Activated CD8-positive, alpha-beta memory T cell treated with anti-CD3 and anti-CD28 coated beads for 4 hours (primary cell): ENCODE measurements at places on chromosomes 1 and 21.

DNA sequence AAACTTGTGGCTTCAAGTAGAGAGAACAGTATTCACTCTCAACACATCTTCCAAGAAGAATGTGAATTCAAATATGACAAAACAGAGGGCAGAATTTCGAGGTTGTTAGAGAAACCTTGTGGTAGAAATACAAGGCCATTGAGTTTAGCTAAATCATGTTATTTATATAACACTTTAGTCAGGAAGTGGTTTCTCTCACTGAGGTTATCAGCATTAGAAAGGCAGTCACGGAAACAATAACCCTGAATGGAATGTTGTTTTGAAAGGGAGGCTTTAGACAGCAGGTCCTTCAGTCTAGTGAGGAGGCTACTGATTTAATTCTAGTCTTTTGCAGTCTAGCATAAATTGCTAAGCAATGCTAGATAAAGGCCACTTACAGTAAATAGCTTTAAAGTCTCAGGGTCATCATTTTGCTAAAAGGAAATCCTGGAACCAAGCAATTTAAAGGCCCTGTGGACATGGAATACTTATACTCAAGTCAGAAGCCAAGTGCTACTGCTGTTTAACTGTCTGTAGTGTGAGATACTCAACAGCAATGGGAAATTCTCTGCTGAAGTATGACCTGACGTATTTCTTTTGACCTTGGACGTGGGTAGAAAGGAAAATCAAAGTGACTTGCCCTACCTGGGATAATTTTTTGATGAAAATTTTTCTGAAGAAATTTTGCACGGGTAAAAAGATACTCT is 89.0 kb upstream of the CHODL start:
- no peak for DNase-seq

- no peak for DNase-seq
Observed at GRCh38 chr1:241408170-241408569, 51.2 kb upstream of the RGS7 start.

GRCh38 chr1:31651766-31652165 is 7.1 kb upstream of the PEF1 start:
- DNase-seq, result no peak

DNA sequence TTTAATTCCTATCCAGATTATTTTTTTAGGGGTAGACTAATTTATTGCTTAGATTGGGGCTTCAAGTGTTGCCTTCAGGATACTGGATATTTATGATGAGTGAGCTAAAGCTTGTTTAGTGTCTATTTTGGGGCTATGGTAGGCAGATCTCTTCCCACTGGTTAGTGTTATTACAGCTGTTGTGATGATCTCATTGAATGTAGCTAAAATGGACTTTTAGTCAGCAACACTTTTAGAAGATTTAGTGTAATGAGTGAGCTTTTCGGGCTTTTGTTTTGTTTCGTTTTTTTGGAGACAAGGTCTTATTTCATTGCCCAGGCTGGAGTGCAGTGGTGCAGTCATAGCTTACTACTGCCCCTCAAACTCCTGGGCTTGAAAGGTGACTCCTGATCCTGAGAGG is 14.2 kb downstream of the THRAP3 start:
- no peak for DNase-seq

GRCh38 chr1:211687462-211688215 is 12.2 kb upstream of the NEK2 start:
- DNase-seq, result no peak

GRCh38 chr1:159000070-159000409 is 9.7 kb upstream of the IFI16 start:
- no peak for DNase-seq

DNA sequence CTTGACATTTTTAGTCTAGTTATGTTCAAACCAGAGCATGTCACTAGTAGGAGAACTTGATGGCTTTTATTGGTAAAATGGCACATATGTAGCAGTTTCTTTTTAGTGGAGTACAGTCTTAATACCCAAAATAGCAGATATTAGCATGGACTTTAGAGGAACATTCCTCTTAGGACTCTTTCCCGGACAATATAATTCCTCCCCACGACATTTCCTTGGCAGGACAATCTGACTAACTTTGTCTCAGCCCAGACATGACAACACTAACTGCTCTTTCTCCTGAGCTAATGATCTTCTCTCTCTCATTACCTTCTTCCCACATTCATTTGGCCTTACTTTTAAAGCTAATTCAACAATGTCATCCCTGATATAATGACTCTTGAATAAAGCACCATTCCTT is 62.5 kb downstream of the ADAMTS1 start:
- DNase-seq, result no peak

DNA sequence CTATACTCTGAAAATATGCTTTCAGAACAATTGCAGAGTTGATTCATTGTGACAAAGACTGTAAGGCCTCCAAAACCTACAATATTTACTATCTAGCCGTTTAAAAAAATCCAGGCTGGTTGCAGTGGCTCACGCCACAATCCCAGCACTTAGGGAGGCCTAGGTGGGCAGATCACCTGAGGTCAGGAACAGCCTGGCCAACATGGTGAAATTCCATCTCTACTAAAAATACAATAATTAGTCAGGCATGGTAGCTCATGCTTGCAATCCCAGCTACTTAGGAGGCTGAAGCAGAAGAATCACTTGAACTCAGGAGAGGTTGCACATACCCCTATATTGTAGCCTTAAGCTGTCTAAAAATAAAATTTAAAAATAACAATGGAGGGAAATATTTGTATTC is 5.3 kb upstream of the TFF2 start:
- no peak for DNase-seq

DNA sequence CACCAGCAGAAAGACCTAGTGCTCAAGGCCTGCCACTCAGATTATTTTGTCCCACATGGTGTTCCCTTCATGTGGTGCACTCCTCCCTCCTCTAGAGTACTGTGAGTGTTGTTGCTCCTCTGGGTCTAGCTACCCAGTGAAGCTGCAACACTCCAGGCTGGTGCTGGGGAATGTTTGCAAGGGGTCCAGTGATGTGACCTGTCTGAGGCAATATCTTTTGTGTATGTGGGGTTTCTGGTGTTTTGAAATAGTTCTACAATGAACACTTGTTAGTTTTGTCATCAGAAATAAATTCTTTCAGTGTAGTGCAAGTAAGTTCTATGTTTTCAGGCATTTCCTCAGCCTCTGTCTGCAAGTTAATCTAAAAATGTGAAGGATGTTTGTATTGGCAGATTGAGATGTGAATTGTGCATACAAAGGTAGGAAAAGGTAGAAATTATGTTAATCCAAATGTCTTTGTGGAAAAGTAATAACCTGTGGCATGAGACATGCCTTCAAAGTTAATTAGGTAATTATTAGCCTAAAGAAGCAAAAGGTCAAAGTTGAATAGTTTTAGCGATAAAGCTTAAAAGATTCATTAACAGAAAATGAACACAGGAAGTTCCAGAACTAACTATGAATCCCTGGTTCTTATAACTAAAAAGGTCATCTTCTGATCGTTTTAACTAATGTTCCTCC is 616.8 kb downstream of the LTN1 start:
- no peak for DNase-seq

- no peak for DNase-seq
Observed at GRCh38 chr1:153881751-153882150, 41.0 kb downstream of the GATAD2B start.

DNA sequence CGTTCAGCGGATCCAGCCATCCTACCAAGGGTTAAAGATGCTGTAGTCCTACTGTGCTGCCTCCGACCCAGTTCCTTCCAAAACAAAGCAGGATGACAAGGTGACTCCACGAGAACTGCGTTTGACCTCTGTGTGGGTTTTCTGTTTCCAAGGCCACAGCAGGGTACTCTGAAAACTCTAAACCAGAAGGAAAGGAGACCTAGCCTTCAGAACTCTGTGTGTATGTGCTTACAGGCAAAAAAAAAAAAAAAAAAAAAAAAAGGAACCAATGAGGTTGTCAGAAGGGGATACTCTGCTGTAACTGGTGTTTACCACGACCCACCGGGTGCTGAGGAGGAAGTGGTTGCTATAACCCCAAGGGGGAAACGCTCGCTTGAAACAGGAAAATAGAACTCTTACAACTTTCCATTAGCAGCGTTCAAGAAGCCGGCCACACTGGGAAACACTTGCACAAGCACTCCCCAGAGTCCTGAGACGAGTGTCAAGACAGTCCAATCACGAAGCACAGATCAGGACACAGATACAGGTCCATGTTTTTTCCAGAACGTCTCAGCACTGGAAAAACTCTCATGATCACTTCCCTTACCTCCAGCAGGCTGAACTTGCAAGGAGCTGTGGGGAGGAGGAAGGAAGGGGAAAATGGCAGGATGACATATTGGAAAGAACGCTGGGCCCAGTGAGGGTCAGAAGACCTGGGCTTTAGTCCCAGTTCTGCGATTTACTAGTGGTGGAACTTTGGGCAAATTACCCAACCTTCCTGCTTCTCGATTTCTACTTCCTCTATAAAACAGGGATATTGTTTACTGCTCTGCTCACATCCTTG is 64.0 kb downstream of the ITPKB start:
- DNase-seq, result peak; percentile 69

DNA sequence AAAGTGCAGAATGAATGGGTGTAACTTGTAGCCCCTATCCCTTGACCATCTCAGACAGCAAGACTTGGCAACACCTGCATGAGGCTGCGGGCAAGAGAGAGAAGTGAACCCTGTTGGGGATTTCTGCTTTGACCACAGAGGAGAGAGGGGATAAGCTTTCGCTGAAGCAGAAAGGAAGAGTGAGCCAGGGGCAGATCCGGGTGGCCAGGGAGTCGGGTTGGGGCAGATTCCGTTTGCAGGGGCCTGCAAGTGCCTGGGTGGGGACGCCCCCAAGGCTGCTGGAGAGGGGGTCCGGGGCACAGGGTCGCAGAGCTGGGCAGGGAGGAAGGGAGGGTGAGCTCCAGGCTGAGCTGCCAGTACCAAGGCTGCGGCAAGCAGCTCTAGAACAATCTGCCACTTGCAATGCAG is 25.3 kb upstream of the PIK3CD start:
- no peak for DNase-seq

- DNase-seq, result no peak
Observed at GRCh38 chr1:58282623-58283387, 263.7 kb downstream of the OMA1 start.
